KBM-7 (cell line): ENCODE measurements at places on chromosomes 2 and 18.

- DNase-seq: no peak
Observed at GRCh38 chr2:198017068-198017467, 212.7 kb downstream of the PLCL1 start.

GRCh38 chr18:25111377-25112288 is 240.3 kb downstream of the ZNF521 start:
- no peak for DNase-seq

- no peak for DNase-seq
Observed at GRCh38 chr2:178478130-178478438, 316 bp downstream of the FKBP7 start.

- peak; percentile 94 for DNase-seq
Observed at GRCh38 chr18:48538531-48539405, at the start of gene CTIF. TSS of gene CTIF (plus strand) at chr18:48539031. CDS start at chr18:48619566, 80,535 bp downstream.

DNA sequence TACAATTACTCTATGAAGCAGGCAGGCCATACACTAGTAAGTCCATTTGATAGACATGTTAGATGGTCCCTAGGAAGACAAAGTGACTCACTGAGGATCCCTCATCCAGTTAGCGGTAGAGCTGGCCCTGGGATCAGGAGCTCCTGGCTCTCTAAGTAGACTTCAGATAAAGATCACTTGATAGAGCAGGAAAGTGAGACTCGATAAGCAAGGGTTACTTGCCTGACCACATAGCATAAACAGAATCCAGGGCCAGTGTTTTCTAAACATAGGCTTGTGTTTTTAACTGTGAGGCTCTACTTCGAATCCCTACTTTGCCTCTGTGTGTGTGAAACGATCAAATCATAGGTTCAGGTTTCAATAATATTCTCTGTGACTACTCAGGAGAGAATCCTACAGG is 355.2 kb upstream of the TRIB2 start:
- no peak for DNase-seq

DNA sequence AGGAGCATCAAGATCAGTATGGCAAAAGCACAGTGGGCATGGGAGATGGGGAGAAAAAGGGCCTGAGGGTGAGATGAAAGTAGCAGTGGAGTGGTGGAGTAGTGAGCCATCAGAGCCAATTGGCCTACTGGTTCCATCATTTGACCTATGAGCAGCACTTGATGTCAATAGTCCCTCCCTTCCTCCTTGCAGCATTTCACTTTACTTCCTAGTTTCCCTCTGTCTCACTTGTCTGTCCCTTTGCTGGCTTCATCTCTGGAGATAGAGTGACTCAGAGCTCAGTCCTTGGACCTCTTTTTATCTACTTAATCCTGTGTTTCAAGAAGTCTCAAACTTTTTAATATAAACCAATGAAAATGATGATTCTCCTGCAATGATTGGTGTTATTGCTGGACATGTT is 32.1 kb downstream of the FBXO48 start:
- peak; percentile 49 for DNase-seq

DNA sequence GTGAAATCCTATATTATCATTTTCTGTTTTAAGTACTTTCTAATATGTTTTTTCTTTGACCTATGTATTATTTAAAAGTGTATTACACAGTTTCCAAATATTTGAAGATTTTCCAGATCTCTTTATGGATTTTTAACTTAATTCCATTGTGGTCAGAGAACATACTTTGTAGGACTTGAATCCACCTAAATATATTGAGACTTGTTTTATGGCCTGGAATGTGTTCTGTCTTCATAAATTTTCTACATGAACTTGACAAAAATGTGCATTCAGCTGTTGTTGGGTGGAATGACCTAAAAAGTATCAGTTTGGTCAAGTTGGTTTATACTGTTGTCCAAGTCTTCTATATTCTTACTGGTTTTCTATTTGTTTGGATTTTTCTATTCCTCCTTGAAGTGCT is 33.8 kb upstream of the TMEM247 start:
- DNase-seq: no peak

- DNase-seq: no peak
Observed at GRCh38 chr2:133266926-133267590, 301.2 kb downstream of the NCKAP5 start.

- no peak for DNase-seq
Observed at GRCh38 chr2:125643128-125643527, 1012.8 kb upstream of the GYPC start.

DNA sequence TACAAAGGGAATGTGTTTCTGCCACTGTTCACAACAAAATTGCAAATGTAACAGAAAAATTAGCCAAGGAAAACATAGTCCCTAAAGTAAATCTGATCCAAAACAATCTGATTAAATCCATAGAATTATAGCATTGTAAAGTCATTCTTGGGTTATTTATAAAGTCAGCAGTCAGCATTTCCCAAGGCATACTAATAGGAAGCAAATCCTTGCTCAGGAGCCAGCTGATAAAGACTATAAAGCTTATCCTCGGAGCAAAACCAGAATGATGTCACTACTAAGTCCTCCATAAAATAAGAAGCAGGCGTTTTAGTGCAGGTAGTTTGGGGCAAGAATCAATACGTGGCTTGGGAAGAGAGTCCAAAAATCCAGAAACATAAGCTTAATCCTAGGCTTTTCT is 67.3 kb upstream of the CSRNP3 start:
- DNase-seq: no peak

DNA sequence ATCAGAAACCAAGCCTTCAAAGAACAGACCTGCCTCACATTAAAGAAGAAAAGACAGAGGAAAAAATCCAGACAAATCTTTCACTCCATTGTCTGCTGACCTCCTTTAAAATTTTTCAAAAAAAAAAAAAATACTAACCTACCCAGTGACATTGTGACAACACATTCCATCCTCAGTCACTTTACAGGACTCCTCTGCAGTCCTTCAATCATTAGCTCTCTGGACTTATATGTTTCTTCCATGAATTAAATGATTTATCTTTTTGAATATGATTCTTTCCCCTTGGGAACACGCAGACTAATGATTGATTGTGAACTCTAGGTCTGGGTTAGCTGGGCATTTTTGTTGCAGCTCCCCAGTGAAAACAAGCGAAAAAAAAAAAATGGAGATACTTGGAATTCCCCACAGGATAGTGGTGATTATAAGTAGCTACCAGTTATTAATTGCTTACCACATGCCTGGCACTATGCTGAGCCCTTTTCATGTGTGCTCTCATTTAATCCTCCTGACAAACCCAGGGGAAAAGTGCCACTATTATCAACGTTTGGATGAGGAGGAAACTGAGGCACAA is 261.3 kb upstream of the NCKAP5 start:
- no peak for DNase-seq

- DNase-seq: peak; percentile 82
Observed at GRCh38 chr18:70284976-70285620, 3.7 kb upstream of the SOCS6 start.

GRCh38 chr2:202695166-202695565 is 60.4 kb downstream of the FAM117B start:
- no peak for DNase-seq

DNA sequence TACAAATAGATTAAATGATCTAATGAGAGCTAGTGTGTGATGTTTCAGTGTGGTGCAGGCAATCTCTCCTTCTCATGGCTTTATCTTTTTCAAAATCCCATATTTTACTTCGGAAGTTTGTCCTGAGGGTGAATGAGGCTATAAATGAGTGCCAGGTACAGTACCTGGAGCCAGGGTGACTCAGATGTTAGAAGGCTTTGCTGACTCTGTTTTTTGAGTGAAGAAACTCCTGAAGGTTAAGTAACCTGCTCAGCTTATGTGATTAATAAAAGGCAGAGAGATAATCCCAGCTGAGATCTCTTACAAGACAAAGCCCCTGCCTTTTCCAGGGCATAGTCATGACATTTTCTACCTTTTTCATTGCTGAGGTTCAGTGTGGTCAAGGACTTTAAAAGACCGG is 52.6 kb downstream of the MGAT5 start:
- DNase-seq: no peak

GRCh38 chr2:20236496-20236895 is 11.6 kb upstream of the SDC1 start:
- no peak for DNase-seq

DNA sequence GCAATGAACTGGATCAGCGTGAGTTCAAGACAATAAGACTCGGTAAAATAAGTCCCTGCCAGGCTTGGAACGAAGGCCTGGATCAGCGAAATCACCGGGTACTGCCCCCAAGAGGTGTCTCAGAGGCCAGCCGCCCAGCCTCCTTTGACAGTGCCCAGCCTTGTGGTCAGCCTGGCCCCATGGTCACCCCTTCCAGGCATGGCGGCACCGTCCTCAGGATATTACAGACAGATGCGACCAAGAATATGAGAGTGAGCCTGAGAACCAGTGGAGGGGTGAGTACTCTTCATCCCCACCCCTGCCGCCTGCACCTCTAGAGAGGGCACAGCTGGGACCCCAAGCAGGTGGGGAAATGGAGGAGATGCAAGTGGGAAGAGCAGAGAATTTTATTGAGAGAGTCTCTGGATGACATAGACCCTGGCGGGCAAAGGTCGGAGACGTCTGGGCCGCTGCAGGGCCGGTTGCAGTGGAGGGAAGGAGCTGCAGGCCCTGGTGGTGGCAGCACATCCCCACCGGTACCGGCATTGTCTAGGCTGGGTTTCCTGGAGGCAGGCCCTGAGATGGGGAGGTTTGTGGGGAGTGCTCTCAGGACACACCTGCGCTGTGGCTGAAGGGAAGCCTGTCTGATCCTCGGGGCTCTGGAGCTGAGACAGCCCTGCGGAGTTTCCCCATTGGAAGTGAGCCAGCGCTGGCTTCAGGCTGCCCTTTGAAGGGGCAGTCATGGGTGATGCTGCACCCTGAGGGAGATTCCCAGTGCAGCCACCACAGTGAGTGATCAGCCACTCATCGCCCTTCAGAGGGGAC is 190.0 kb downstream of the SEPTIN10 start:
- DNase-seq: no peak

- DNase-seq: peak; percentile 41
Observed at GRCh38 chr2:136251197-136251884, 133.4 kb upstream of the CXCR4 start.

DNA sequence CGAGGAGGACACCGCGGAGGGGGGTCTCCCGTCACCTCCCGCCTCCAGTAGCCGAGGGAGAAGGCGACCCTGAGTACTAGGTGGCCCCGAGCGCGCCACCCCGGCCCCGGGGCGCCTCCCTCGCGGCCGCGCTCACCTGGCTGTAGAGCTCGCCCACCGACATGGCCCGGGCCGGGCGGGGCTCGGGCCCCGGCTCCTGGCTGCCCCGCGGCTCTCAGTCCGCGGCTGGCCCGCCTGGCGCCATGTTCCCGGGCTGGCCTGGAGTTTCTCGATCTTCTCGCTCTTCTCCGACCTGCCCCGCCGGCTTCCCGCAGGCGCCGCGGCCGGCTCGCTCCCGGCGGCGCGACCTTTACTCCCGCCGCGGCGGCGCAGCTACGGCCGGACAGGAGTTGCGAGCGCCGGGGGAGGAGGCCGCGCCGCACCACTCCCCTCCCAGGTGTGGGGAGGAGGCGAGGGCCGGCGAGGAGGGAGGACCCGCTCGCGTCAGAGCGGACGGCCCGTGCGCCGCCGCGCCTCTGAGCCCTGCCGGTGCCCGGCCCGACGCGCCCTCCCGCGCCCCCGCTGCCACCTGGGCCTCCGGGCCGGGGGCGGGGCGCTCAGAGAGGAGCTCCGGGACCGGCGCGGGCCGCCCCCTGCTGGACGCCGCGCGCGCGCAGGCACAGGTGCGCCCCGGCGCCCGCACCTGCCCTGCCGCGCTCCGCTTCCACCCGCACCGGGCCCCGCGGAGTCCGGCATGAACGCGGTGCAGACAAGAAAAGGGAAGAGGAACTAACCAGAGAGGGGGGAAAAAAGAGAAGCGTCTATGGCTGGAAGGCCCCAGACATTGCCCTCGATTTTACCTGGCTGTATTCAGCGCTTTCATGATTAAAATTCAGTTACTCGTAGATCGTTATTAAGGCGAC is at the start of gene MYO5B:
Gene MYO5B, minus strand, starts transcription at position 517 of the 902 bp plus-strand sequence. Its CDS starts 354 bp downstream, at position 163.
- peak; percentile 22 for DNase-seq

DNA sequence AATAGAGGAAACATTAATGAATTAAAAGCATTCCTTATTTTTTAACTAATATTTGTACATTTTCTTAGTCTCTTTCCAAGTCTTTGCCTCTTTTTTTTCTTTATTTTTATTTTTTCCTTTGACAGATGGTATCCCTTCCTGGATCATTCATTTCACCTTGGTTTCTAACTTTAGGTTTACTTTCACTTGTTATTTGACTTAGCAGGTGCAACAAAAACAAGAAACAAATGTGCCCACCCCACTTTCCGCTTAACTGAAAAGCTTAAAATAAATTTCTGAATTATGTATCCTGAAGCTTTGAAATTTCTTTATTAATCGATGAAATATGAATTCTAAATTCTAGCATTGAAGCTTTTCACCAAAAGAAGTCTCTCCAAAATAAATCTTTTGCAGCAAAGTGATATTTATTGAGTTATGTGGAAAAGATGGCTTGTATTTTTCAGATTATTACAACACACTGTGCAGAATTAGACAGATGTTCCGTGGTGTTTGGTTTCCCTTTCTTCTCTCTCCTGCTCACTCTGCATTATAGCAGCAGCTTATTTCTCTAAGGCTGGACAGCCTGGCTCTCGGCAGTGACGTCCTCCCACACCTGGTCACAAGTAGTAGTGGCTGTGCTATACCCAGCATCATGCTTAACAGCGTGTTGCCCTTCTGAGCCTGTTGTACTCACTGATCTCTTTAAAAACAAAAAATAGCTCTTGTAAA is 99.1 kb upstream of the ZNF397 start:
- no peak for DNase-seq

DNA sequence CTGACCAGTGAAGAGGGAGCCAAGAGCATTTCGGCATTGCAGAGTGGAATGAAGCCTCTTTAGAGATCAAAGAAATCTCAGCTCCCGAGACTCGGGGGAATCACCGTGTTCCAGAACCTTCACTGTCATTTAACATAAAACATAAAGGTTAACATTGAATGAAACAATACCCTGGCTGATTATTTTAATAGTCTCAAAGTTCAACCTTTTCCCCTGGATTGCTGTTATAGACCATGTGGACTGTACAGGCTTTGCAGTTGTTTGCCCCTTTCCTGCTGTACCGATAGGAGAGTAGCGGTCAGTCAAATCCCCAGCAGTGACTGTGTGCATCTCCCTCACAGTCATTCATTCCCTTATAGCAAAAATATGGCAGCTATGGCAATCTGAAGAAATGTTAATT is 48.4 kb downstream of the POU3F3 start:
- DNase-seq: no peak

DNA sequence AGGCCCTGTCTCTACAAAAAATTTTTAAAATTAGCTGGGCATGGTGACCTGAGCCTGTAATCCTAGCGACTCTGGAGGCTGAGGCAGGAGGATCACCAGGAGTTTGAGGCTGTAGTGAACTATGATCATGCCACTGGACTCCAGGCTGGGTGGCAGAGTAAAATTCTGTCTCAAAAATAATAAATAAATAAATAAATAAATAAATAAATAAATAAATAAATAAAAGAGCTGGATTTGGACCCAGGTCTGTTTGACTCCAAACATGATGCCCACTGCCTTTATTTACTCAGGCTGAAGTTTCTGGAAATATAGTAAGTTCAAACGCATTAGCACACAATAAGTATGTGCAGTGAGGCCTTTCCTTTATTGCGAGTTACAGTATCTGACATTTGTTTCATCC is 75.0 kb downstream of the THNSL2 start:
- no peak for DNase-seq

DNA sequence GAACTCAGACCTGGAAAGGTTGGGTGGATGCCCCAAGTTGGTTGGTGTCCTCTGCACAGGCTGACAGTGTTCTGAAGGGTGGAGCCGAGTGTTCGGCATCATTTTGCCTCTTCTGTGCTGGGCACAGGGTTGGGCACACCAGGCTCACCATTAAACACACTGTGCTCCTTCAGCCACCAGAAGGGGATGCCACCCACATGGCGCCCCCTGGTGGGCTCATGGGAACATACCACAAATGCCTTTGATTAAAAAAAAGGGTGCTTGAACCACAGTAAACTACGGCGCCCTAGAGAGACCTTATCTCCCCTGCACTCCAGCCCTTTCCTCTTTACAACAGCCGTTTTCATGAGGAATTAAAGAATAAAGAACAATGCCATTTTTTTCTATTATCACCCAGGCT is 89.4 kb downstream of the CELF4 start:
- peak; percentile 19 for DNase-seq
